Fibroblast of lung (primary cell): ENCODE measurements at places on chromosomes 13 and 19. TPM values are rescaled to one million over a fixed set of nuclear protein-coding genes. Genes with fewer than 3 reads are reported as not detected.

Gene PTPRH
- 7.7 and 19.5 TPM in 2 replicates for total RNA-seq

Gene WDR88
- total RNA-seq: under 0.01 TPM in 1 of 2 replicates, not detected in the other

Gene TUBA3C
- total RNA-seq: not detected in 2 replicates

Gene NLRP11
- under 0.01 TPM in 2 replicates for total RNA-seq

Gene ERCC1
- 81.1 and 81.4 TPM in 2 replicates for total RNA-seq

Gene COL5A3
- total RNA-seq: 0.77 and 1.2 TPM in 2 replicates

Gene CD22
- 1.2 TPM in 1 of 2 replicates, not detected in the other for total RNA-seq

Gene ZNF534
- total RNA-seq: under 0.01 and 0.17 TPM in 2 replicates

Gene SIGLECL1
- not detected in 2 replicates for total RNA-seq

Gene RASAL3
- total RNA-seq: under 0.01 TPM in 1 of 2 replicates, not detected in the other

Gene PCDH20
- total RNA-seq: under 0.01 TPM in 1 of 2 replicates, not detected in the other

Gene ZNF492
- total RNA-seq: 0.26 and 0.50 TPM in 2 replicates

Gene ADAMTSL5
- total RNA-seq: 1.5 and 3.1 TPM in 2 replicates

Gene SIGLEC12
- not detected in 2 replicates for total RNA-seq

Gene ATP4A
- not detected in 2 replicates for total RNA-seq
